ENCODE measurements at places on chromosomes 11 and 22.

GRCh38 chr11:73969991-73970800, 12.4 kb downstream of the UCP2 start:
- peak; percentile 36 for DNase-seq

- no peak for DNase-seq
These were observed 58.3 kb downstream of the LRRC32 start for GRCh38 chr11:76612226-76612625.

DNA sequence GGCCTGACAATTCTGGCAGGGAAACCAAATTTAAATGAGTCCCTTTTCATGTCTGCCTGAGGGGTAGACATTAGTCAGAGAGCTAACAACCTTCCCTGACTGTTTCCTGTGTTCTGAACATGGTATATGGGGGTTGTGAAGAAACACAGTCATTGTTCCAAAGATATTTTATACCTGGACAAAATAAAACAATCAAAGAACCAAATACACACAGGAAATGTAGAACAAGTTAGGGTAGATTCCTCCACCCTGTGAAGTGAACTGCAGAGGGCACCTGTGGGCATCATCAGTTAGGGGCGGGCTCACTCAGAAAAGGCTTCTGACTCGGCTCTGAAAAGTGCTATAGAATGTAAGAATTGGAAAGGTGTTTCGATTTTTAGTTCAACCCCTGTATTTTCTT, 231.9 kb upstream of the CADM1 start:
- DNase-seq = no peak

- peak; percentile 38 for DNase-seq
These were observed 109.2 kb downstream of the CSNK2A3 start for GRCh38 chr11:11243590-11244469.

GRCh38 chr11:9060700-9061111, 30.7 kb downstream of the SCUBE2 start:
- peak; percentile 88 for DNase-seq

GRCh38 chr11:103545551-103545950, 436.3 kb downstream of the DYNC2H1 start:
- DNase-seq = no peak

DNA sequence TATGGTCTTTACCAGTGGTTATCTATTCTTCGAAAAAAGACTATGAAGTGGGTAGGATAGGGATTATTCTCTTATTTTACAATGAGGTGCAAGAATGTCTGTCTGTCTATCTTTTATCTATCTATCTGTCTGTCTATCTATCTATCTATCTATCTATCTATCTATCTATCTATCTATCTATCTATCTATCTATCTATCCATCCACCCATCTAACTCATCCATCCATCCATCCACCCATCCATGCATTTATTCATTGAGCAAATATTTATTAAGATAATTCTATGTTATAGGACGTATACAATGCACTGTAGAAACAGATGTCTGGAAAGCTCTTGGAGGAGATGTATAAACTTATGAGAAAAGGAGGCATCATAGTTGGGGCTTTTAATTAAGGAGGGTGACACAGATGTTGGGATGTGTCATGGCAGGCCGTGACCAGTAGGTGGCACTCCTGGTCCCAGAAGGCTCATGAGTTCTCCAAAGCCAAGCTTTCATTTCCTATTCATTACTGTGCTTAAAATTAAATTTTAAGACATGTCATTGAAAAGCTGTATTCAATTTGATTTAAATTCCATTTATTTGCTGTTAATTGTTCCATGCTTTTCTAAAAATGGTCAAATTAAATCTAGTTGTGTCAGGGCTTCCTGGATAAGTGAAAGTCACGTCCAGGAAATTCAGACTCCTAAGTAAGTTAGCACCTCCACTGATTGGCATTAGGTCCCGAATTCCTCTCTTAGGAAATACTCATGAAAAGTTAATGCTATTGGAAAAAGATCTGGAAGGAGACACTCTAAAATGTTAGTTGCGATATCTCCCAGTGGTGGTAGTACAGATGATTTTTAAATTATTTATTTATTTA, 19.0 kb upstream of the E2F8 start:
- DNase-seq = peak; percentile 76

DNA sequence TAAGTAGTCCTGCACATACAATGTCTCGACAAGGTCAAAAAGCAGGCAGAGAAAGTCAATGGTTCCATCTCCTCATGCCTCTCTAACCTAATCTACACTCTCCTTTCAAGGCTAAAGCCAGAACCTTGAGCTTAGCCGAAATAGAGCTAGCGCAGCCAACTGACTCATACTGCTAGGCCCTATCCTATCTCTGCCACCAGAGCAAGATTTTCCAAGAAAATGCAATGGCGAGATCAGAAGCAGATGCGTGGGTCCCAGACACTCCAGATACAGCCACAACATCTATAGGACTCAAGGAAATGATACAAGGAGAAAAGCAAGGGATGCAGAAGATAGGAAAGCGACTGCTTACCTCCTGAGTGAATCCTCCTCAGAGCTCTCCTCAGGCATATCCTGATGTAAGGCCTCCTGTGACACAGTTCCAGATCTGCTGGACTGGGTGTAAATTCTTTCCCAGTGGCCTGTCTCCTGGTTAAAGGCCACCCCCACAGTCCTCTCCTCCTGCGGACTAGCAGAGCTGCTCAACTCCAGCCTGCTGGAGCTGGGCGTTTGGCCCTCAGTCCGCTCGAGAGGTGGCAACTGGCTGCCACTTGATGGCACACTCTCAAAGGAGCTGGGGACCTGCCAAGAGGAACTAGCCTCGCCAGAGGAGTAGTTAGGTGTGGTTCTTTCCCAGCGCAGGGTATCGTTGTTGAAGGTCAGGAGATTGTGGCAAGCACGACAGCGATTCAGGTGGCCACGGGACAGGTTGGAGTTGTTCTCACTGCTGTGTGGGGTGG, 52.0 kb downstream of the AMBRA1 start:
- DNase-seq = no peak

- DNase-seq = no peak
These were observed 19.4 kb upstream of the LMO1 start for GRCh38 chr11:8283100-8283464.

DNA sequence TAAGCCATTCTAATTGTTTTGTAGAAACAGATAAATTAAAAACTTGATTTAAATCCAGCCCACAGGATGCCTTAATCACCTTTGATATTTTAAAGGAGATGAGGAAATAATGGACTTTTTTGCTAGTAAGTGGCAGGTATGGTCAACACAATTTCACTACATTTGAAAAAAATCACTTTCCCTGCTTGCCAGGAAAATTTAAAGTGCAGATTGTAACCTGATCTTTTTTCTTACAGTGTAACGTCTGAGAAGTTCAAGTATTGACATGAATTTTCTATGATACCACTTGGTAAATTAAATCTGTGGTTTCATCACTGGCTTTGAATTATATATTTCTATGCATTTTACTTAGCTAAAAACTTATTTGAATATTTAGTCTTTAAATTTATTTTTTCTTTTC, 65.3 kb downstream of the ARHGEF12 start:
- no peak for DNase-seq

GRCh38 chr11:113267493-113267892, 46.9 kb upstream of the TTC12 start:
- no peak for DNase-seq

DNA sequence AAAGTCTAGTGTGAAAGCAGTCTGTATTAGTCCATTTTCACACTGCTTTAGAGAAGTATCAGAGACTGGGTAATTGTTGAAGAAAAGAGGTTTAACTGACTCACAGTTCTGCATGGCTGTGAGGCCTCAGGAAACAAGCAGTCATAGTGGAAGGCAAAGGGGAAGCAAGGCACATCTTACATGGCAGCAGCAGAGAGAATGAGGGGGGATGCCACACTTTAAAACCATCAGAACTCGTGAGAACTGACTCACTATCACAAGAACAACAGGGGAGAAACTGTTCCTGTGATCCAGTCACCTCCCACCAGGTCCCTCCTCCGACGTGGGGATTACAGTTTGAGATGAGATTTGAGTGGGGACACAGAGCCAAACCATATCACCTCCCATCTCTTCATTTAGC, 13.8 kb upstream of the TUBA8 start:
- DNase-seq = peak; percentile 56

DNA sequence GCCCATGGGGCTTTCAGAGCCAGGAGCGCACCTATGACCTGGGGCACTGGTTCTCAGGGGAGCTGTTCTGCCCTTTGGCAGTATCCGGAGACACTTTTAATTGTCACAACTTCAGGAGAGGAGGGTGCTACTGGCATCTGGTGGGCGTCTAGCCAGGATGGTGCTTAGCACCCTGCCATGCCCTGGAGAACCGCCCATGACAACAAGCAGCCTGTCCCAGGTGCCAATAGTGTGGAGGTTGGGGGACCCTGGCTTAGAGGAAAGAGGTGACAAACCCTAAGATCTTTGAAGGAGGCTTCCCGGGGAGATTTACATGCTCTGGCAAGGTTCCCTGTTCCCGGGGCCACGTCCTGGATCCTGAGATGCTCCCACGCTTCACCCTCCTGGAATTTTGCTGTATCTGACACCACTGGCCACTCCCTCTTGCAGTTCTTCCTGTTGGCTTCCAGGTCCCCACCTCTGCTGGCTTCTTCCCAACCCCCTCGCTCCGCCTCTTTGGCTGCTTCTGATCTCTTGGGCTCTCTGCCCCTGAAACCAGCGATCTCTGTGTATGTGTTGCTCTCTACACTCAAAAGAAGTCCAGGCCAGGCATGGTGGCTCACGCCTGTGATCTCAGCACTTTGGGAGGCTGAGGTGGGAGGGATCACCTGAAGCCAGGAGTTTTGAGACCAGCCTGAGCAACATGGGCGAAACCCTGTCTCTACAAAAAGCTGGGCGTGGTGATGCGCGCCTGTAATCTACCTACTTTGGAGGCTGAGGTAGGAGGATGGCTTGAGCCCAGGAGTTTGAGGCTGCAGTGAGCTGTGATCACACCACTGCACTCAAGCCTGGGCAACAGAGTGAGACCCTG, 31.1 kb downstream of the FADS3 start:
- DNase-seq = no peak

- DNase-seq = no peak
These were observed 89.5 kb upstream of the HTATIP2 start for GRCh38 chr11:20274031-20274430.

- no peak for DNase-seq
These were observed 167.5 kb upstream of the NECTIN1 start for GRCh38 chr11:119896387-119897045.

GRCh38 chr22:40701274-40701673, 22.0 kb downstream of the MCHR1 start:
- DNase-seq = no peak

- DNase-seq = no peak
These were observed 4.8 kb upstream of the C11orf97 start for GRCh38 chr11:94507485-94507884.

GRCh38 chr22:36936362-36937116, 23.1 kb downstream of the CSF2RB start:
- DNase-seq = no peak

DNA sequence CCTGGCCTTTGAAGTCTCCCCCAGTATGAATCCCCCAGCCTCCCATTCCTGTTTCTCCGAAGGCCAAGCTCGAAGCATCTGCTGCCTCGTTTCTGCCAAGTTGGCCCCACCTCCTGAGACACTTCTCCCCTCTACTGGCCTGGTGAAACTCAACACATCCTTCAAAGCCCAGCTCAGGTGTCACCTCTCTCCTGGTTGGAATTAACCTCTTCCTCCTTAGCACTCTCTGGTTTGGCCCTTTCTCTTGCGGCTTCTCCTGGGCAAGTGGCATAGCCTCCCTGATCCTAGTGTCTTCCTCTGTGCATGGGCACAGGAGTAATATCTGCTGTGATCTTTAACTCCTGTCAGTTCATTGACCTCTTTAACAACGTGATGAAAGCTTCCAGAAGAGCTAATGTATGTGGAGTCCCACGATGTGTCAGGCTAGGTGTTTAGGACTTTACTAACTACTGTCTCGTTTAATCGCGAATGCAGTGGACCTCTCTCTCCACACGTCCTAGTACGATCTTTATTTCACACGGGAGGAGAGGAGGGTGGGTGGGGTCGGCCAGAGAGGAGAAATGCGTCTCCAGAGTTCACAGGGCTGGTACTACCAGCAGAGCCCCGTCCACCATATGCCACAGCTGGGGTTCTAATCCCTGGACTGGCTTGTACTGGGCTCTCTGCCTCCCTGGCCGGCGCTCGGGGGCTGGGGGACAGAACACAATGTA, 826 bp upstream of the PTPRJ start:
- DNase-seq = no peak
